Occipital lobe (tissue), 3 donors: ENCODE measurements at places on chromosomes 5 and 9. TPM values are rescaled to one million over a fixed set of nuclear protein-coding genes. Genes with fewer than 3 reads are reported as not detected.

- DNase-seq: no peak
Observed at GRCh38 chr9:75918154-75918553, 27.7 kb downstream of the PCSK5 start.

DNA sequence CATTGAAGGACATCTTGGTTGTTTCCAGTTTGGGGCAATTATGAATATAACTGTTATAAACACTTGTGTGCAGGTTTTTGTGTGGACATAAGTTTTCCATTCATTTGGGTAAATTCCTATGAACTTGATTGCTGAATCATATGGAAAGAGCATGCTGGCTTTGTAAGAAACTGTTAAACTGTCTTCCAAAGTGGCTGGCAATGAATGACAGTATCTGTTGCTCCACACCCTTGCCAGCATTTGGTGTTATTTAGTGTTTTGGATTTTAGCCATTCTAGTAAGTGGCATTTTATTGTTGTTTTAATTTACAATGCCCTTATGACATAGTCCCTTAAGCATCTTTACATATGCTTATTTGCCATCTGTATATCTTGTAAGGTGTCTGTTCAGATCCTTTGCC is 29.8 kb upstream of the UGT3A2 start:
- DNase-seq: no peak

DNA sequence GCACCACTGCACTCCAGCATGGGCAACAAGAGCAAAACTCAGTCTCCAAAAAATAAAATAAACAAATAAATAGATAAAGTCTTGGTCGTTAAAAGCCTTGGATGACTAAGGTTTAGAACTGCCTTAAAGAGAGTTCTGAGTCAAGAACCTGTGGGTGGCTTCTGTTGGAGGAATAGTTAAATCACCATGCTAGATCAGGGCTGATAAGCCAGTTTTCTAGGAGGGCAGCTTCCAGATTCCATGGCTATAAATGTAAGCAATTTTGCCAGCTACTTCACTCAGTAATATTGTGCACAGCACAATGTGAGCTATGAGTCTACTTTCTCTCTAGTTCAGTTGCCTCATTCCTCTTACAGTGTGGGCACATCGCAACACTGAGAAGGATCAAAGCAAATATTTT is 242.1 kb upstream of the NUDT12 start:
- no peak for DNase-seq

The ZBTB5 gene
- 22.5 TPM for total RNA-seq

GRCh38 chr5:87120518-87121303 is 147.0 kb upstream of the RASA1 start:
- DNase-seq: no peak

GRCh38 chr5:37900692-37901091 is 60.9 kb upstream of the GDNF start:
- no peak for DNase-seq

The LOX gene
- 5.8 TPM for total RNA-seq

GRCh38 chr5:171269717-171270116 is 39.3 kb upstream of the TLX3 start:
- DNase-seq: no peak

DNA sequence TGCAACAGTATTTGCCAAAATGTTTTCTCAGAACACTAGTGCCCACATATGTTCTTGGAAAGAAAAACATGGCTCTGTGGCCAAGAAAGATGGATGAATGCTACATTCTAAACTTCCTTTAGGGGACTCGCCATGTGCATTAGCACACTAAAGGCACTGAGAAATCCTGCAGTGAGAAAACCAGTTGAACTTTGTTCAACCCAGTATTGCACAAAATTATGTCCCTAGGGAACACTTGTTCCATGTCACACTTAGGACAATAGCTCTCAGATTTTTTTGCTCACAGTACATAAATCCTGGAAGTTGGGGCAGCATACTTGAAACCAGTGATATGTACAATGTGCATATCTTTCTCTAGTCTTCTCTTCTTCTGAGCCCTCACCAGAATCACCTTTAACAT is 96.6 kb downstream of the ADRB2 start:
- DNase-seq: no peak

- DNase-seq: no peak
Observed at GRCh38 chr5:38426490-38426889, 130.0 kb downstream of the LIFR start.

GRCh38 chr5:32837211-32837610 is 126.1 kb downstream of the NPR3 start:
- peak; percentile 11 for DNase-seq

- DNase-seq: no peak
Observed at GRCh38 chr5:31300501-31300900, 107.0 kb downstream of the CDH6 start.

- DNase-seq: no peak
Observed at GRCh38 chr9:1157836-1158235, 107.7 kb downstream of the DMRT2 start.
